GM12864 (cell line): ENCODE measurements at places on chromosomes 5 and 9.

GRCh38 chr5:176614805-176615478, 5.0 kb upstream of the GPRIN1 start:
- DNase-seq: no peak

GRCh38 chr5:73728493-73729273, 102.7 kb downstream of the ARHGEF28 start:
- DNase-seq: no peak

GRCh38 chr5:58810086-58810485, 227.2 kb downstream of the RAB3C start:
- no peak for DNase-seq

DNA sequence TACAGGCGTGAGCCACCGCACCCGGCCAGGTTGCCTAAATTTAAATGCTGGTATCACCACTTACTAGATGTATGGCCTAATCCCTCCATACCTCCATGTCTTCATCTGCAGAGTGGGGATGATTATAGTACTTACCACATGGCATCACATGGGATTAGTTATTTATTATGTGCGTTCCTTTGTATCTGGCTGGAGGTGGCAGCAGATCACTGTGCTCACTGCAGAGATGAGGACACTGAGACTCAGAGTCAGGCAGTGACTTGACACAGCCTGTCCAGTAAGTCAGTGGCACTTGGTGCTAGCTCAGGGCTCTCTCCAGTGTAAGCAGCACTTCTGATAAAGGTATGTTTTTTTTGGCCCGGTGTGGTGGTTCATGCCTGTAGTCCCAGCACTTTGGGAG, 38.4 kb upstream of the HAND1 start:
- DNase-seq: no peak

DNA sequence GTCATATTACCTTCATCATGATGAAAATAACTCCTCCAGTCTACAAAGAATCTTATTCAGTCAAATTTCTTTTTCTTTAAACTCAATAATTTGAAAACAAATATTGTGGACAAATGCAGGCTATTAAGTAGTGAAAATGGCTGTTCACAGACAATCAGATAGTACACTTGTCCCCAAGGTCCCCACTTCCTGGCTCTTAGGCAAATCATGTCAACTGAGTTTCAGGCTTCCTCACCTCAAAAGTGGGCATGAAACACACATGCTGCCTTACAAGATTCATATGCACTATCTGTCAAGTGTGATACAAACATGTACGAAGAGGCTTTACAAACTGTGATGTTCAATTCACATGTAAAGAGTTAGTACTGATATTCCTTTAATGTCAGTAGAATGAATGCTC, 385.2 kb upstream of the SEMA6A start:
- no peak for DNase-seq

GRCh38 chr9:116450378-116451139, 236.5 kb upstream of the TRIM32 start:
- no peak for DNase-seq

- no peak for DNase-seq
Measured at GRCh38 chr5:157516006-157516405, 56.0 kb downstream of the NIPAL4 start.

DNA sequence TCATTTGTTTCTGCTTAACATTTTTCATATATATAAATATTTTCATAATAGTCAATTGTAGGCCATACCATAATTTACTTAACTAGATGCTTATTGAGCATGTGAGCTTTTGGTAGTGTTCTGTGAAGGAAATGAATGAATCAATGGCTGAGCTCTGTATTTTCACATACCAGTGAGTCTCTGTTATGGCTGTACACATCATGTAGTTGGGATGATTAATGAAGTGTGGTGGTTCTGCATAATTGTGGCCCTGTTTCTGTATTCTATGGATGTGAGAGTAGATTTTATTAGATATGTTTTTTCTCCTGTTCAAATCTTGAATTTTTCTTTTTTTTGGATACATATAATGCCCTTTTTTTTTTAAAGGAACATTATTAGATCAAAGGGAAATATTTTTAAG, 56.2 kb downstream of the CTNNA1 start:
- DNase-seq: no peak

- DNase-seq: no peak
Measured at GRCh38 chr5:32207355-32207634, 33.2 kb upstream of the GOLPH3 start.
